SJSA1 (cell line): ENCODE measurements at places on chromosomes 6 and 20.

- DNase-seq = no peak
Measured at GRCh38 chr6:11769244-11769643, 9.4 kb downstream of the ADTRP start.

- DNase-seq = no peak
Measured at GRCh38 chr20:62227977-62228958, 8.2 kb upstream of the HRH3 start.

DNA sequence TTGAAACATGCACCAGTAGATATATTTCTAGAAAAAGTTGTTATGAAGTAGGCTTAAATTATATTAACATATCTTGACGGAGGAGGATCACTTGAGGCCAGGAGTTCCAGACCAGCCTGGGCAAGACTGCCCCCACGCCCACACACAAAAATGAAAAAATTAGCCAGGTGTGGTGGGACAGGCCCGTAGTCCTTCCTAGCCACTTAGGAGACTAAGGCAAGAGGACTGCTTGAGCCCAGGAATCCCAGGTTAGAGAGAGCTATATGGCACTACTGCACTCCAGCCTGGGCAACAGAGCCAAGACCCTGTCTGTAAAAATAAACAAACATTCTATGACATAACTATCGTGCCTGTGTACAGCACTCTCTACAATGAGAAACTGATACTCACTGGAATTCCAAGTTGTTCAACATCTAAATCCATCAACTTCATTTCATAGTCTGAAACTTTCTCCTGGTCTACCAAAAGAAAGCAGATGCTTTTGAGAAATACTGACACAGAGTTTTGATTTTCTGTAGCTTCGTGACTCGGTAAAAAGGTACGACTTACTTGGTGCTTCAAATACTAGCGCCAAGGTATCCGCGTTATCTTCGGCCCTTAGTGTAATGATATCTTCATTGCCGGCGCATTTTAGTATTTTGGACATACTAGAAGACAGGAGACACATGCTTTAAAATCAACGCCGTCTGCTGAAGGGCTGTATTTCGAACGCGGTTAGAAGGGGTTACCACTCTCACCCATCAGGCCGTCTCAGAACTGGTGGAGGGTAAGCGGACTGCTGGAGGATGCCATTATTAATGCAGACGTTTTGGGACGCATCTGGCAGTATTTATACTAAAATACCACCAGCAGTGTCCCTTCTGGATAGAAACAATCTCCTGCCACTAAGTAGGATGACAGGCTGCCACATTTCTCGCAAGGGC is 1.3 kb downstream of the PCNA start:
- DNase-seq = no peak

DNA sequence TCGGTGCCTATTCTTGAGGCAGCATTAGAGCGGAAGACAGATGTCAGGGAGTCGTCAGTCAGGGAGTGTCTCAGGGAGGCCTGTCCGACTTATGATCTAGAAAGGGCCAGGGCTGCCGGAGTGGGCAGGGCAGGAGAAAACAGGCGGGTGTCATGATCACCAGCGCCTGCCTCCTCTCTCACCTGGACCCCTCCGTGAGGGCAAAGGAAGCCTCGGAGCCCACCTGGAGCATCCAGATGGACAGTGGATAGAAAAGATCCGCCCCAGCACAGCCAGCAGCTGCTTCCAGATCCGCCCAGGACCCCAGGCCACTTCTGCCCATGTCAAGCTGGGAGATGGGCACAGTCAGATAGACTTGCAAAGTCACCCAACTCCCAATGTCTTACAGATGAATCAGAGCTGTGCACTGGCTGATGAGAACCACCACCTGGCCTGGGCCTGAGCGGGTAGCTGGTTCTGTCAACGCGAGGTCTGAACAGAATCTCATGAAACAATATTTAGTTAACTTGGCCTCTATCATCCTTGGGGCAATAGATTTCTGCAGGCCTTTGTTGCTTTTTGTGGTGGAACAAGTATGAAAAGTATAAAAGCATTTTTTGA is 22.2 kb downstream of the PSMG4 start:
- no peak for DNase-seq

- DNase-seq = no peak
Measured at GRCh38 chr6:68891419-68891818, 256.3 kb downstream of the ADGRB3 start.

GRCh38 chr6:36800223-36801076 is 38.8 kb downstream of the CPNE5 start:
- DNase-seq = no peak

- no peak for DNase-seq
Measured at GRCh38 chr6:15961635-15962448, 167.0 kb upstream of the MYLIP start.

DNA sequence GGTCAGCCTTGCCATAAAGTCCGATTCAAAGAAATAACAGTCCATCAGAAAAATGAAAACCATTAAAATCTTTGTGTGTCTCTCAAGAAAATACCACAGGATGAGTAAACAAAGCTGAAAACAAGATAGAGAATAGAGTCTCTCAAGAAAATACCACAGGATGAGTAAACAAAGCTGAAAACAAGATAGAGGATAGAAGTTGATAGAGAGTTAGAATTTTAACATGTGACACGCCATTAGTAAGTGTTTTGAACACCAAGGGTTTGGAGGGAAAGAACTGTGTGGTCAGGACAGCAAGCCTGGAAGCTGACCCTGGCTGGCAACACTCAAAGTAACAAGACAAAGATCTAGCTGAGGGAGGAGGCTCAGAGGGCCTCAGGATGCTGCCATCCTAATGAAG is 43.9 kb upstream of the PRND start:
- DNase-seq = peak; percentile 49

GRCh38 chr20:12201289-12201991 is 283.7 kb downstream of the BTBD3 start:
- no peak for DNase-seq

- DNase-seq = no peak
Measured at GRCh38 chr20:59032713-59033059, 551 bp upstream of the ATP5F1E start.

DNA sequence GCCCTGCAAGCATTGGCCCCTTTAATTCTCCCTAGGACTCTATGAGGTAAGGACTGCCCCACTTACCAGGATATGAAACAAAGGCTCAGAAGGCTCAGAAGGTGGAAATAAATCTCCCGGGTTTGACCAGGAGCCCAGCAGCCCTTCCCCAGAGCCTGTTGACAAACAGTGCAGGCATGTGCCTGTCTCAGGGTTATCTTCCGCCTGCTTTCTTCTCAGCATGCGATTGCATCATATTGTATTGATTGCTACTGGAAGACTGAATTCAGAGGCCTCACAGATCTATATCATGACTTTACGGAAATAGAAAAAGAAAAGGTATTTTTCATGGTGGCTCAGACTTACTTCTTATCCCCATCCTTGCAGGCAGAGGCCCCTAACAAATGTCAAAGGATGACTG is 92.7 kb downstream of the PHACTR3 start:
- DNase-seq = no peak

GRCh38 chr20:22915512-22915911 is 119.6 kb upstream of the SSTR4 start:
- no peak for DNase-seq

DNA sequence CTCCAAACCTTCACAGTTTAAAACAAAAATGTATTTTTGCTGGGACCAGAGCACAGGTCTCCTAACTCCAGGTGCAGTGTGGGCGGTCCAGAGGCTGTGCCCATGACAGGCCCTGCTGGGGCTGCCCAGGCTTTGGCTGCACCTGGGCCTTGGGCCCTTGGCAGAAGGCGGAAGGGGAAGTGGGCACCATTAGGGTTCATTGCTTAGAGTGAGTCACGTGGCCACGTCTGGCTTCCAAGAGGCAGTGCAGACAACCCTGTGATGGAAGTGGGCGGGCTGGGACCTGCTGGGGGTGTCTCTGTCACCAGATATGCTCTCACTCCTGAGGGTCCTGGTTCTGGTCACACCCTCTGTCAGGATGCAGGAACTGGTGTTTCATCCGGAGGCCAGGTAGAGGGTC is 302.2 kb downstream of the QKI start:
- DNase-seq = no peak

- no peak for DNase-seq
Measured at GRCh38 chr6:137823826-137824555, 43.1 kb upstream of the TNFAIP3 start.

DNA sequence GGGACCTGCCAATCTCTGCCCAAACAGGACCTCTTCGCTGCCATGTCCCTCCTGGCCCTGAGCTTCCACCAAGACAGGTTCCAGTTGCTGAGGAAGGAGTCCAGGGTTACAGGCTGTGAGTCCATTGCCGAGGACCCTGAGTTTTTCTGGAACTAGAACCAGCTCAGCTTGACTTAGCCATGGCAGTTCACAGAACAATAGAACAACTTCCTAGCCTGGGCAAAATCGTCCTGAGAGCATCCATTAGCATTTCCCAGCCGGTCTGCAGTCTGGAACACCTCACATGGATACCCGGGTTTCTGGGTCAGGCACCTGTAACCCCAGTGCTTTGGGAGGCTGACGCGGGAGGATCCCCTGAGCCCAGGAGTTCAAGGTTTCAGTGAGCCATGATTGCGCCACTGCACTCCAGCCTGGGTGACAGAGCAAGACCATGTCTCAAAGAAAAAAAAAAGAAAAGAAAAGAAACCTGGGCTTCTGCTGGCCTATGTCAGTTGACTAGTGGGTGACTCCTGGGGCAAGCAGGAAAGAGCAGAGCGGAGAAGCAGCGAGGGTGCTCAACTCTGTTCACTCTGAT is 90.3 kb downstream of the TCP11 start:
- no peak for DNase-seq

GRCh38 chr6:111478749-111479148 is 4.3 kb downstream of the REV3L start:
- DNase-seq = peak; percentile 64

GRCh38 chr6:110355727-110356126 is 2.4 kb downstream of the METTL24 start:
- DNase-seq = no peak

DNA sequence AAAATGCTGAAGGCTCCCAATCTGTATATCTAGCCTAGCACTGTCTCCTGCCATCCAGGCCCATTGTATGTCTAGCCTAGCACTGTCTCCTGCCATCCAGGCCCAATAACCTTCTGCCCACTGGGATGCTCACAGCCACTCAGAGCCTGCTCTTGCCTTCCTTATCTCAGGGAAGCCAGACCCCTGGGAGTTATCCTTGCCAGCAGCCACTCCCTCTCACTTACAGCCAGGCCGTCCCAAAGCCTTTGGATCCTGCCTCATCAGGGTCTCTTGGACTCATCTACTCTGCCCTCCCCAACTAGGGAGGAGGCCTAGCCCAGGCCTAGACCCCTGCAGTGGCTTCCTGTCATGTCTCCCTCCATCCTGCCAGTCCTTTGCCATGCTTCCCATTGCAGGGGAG is 37.3 kb downstream of the KIF3B start:
- DNase-seq = no peak

- DNase-seq = no peak
Measured at GRCh38 chr6:107707346-107708275, 116.5 kb downstream of the SCML4 start.

DNA sequence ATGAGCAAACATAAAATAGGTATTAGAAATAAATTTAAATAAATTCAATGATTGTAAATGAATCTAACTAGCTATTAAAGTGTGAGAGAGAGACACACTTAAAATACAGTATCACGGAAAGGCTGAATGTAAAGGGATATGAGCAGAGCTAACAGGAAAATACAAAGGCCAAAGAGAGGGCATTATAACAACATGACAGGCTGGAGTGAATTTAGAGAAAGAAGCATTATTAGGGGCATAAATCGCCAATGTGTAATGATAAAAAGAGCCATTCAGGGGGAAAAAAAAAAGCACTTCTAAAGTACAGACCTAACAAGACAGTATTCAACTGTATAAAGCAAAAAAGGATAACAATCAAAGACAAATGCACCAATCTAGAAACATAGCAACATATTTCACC is 28.1 kb downstream of the DACT2 start:
- no peak for DNase-seq

- no peak for DNase-seq
Measured at GRCh38 chr6:117446861-117447260, 21.1 kb upstream of the ROS1 start.

DNA sequence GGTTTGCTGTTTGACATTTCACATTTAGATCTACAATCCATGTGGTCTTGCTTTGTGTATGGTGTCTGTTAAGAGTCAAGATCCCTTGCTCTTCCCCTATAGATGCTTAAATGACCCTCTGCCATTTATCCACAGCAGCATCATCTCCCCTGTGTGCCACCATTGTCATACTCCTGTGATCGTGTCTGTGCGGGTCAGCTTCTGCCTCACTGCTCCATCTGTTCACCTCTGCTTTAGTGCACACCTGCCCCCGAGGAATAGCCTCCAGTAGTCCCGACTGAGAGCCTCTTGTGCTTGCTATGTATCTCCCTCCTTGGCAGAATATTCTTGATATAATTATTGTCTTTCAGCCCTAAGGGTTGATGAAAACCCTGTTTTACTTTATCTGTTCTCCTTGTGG is 551.2 kb downstream of the CDH26 start:
- no peak for DNase-seq

- no peak for DNase-seq
Measured at GRCh38 chr6:7129784-7130569, 22.2 kb downstream of the RREB1 start.

DNA sequence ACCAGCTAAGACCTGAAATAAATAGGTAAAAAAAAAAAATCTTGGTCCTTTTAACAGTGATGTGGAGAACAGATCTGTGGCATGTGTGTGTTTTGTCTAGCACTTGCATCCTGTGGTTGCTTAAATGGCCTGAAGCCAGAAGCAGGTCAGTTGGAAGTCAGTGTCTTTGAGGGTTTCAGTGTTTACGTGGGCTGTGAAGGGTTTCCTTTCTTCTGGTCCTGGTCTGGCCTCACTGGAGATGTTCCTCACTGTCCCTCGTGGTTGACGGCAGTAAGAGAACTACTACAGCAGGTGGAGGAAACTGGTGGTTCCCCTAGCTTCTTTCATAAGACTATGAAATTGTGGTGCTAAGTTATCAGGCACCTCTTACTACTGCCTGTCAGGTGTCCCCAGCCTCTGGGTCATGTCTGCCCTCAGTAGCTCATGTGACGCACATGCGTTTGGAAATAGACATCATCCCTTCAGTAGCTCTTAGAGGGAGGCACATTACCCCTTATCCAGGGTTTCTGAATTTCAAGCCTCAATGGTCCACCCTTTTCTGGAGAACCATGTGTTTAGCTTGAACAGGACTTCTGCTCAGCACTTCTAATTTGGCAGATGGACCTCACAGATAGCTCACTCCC is 59.4 kb upstream of the SCP2D1 start:
- DNase-seq = no peak

DNA sequence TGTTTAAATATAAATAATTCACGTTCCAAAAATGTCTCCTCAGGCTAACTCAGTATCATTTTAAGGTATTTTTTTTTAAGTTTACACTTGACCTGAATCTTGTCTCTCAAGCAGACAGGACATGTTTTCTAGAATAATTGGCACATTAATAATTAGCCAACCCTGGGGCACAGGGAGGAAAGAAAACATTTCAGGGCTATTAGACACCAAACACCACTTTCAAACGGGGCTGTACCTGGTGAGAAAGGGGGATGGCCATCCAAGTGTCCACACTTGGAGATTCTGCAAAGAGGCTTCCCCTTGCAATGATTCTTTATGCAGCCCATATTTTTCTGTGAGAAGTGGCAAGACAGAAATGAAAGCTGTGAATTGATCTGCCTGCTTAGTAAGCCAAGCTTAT is 560.8 kb downstream of the CD109 start:
- DNase-seq = no peak

GRCh38 chr20:44582311-44583025 is at the start of gene PKIG:
TSS of gene PKIG (plus strand) at chr20:44582579. CDS start at chr20:44614557, 31,978 bp downstream.
- peak; percentile 69 for DNase-seq

GRCh38 chr6:37920667-37921066 is 101.1 kb downstream of the ZFAND3 start:
- DNase-seq = no peak
